Stimulated activated CD8-positive, alpha-beta memory T cell treated with anti-CD3 and anti-CD28 coated beads, Interleukin-7, amount 100 ng/mL, for 4 hours (primary cell): ENCODE measurements at places on chromosomes 13 and 19.

- no peak for DNase-seq
Observed at GRCh38 chr13:51632591-51633362, 48.5 kb downstream of the WDFY2 start.

GRCh38 chr13:111402441-111402840, 82.0 kb downstream of the TEX29 start:
- DNase-seq = no peak

GRCh38 chr13:92103689-92104153, 705.3 kb downstream of the GPC5 start:
- DNase-seq = no peak

- no peak for DNase-seq
Observed at GRCh38 chr19:12967907-12968306, 1.5 kb upstream of the DAND5 start.

- no peak for DNase-seq
Observed at GRCh38 chr19:21321134-21321533, 8.1 kb downstream of the ZNF708 start.

DNA sequence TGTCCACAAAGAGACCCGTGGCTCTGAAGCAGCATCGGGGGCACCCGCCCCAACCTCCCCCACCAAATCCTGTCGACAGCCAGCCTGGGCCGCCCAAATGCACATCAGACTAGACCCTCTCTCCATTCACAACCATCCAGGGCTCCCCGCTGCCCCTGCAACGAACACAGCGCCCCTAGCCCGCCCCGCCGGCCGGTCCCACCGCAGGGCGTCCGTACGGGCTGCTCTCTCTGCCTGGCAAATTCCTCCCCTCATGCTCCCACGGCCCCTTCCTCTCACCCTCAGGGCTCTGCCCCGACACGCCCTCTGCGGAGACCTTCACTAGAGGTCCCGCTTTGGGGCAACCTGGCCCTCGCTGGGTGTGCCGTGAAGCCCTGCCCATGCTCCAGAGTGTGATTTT, 7.1 kb downstream of the TCF3 start:
- no peak for DNase-seq

GRCh38 chr19:937259-937694, 11.4 kb downstream of the ARID3A start:
- DNase-seq = peak; percentile 60

DNA sequence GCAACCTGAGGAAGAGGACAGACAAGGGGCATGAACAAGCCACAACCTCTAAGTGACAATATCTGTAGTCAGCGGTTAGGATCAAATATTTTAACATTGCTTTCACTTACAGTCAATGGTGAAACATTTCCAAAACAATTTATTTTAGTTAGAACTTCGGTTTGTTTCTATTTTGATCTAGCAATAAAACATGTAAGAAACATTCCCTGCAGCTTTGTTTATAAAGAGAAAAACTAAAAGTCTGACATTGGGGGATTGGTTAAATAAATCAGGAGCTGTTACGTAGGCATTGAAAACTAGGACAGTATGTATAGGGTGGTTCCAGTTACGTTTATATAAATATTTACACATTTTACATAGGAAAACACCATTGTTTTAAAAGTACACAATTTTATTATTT, 3.4 kb downstream of the URI1 start:
- DNase-seq = no peak

DNA sequence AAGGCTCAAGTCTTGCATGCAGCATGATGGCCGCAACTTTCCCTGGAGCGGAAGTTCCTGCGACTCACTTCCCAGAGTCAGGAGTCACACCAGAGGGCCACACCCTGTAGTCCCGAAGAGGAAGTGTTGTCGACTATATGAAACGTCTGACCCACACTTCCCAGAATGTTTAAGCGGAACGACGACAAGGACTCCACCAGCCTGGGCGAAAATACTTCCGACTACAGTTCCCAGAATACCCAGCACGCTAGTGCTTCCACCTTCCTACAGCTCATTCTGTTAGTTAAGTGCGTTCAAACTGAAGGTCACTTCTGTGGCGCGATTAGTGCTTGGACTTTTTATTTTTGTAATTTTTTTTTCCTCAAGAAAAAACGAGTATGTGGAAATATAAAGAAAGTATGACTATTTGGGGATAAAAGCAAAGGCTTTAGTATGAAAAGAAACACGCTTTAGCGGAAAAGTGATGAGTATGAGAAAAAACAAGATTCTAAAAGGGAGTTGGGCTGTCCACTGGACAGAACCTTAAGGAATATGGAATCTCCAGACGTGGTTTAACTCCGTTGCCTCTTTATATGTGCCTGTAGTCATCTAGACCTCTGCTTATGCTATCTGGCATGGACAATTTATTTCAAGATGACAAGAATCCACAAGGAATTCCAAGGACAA, 15.5 kb upstream of the ZNF112 start:
- no peak for DNase-seq

GRCh38 chr19:17245535-17245984, at the start of gene NR2F6:
TSS of gene NR2F6 (minus strand) at chr19:17245919. CDS start at chr19:17245220, 699 bp downstream.
- DNase-seq = no peak

DNA sequence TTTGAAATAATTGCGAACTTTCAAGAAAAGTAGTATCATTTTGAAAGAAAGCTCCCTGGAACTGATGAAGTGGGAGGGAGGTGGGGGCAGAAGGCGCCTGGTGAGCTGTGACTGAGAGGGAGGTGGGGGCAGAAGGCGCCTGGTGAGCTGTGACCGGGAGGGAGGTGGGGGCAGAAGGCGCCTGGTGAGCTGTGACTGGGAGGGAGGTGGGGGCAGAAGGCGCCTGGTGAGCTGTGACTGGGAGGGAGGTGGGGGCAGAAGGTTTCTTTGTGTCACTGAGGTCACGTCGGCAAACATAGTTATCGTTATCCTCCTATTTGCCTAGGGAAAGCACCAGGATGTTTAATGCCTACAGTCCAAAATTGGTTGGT, 24.2 kb downstream of the C2CD4C start:
- no peak for DNase-seq

DNA sequence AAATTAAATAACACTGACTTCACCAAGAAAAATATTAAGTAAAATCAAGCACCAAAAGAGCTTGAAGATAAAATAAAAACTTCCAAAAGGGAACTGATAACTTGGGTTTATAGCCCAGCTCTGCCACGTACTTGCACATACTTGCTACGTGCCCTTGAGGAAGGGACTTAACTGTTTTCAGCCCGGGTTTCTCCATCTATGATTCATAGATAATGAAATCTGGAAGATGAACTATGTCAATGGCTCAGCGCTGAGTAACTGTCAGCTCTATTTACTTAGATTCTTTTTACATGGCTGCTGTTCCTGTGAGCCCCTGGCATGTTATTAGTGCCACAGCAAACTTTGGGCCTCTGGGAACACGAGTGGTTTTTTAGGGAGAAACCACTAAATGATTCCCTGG, 9.6 kb upstream of the ZC3H13 start:
- DNase-seq = no peak

DNA sequence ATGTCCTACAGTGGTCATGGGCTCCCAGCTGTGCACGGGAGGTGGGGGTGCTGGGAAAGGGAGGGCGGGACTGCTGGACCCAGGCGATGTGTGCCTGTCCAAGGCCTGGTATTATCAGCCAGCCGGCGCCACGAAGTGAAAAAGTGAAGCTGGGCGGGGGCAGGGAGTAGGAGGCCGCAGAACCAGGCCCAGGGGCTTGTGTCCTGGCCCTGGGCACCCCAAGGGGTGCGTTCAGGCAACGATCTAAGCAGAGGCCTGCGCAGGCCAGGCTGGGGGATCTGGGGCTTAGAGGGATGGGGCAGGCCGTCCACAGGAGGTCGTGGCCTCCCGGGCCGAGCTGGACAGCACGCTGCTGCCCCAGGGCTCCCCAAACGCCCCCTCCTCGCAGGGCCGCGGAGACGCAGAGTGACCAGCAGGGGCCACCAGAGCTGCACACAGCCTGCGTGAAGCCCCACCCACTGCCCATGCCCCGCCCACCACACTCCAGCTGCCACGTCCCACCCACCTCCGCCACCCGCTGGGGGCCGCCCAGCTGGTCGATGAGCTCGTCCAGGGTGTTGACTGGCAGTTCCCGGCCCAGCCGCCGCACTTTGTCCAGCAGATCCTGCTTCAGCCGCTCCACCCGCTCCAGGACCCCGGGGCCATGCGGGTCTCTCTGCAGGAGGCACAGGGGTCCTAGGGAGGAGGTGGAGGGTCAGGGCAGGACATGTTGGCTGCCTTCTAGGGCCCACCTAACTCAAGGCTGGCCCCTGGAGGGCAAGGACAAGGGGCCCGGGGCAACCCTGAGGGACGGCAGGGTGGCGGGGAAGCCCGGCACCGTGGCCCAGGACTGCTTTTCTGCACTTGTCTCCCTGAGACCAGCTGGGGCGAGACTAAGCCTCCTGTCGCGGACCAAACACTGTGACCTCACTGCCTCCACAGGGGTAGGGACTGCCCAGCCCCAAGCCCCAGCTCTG, 9.5 kb downstream of the GPX4 start:
- DNase-seq = peak; percentile 81

GRCh38 chr13:32179708-32180107, 135.5 kb downstream of the ZAR1L start:
- DNase-seq = no peak

DNA sequence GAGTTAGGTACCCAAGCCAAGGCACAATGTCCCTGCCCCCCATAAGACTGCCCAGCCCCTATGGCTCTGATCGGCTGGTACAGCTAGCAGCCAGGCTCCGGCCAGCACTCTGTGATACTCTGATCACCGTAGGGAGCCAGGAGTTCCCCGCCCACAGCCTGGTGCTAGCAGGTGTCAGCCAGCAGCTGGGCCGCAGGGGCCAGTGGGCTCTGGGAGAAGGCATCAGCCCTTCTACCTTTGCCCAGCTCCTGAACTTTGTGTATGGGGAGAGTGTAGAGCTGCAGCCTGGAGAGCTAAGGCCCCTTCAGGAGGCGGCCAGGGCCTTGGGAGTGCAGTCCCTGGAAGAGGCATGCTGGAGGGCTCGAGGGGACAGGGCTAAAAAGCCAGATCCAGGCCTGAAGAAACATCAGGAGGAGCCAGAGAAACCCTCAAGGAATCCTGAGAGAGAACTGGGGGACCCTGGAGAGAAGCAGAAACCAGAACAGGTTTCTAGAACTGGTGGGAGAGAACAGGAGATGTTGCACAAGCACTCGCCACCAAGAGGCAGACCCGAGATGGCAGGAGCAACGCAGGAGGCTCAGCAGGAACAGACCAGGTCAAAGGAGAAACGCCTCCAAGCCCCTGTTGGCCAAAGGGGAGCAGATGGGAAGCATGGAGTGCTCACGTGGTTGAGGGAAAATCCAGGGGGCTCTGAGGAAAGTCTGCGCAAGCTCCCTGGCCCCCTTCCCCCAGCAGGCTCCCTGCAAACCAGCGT, 3.0 kb upstream of the KMT2B start:
- DNase-seq = no peak

- no peak for DNase-seq
Observed at GRCh38 chr19:341386-342127, 3.0 kb downstream of the MIER2 start.

- no peak for DNase-seq
Observed at GRCh38 chr13:92260363-92260762, 861.9 kb downstream of the GPC5 start.

- DNase-seq = no peak
Observed at GRCh38 chr13:100291624-100292023, 202.7 kb downstream of the PCCA start.

DNA sequence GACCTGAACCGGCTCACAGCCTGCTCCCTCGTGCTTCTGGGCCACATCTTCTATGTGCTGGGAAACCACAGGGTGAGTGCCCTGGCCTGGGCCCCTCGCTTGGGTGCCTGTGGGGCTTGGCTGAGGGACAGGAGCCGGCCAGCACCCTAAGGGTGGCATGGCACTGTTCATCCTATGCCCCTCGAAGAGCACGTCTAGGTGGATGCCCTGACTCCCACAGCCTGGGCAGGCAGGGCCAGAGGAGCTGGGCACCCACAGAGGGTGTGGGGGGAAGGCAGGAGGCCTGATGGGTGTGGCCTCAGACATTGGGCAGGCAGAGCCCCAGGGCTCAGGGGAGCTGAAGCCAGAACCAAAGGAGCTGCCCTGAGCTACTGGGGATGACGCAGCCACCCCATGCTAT, 28.7 kb downstream of the MAU2 start:
- DNase-seq = no peak

DNA sequence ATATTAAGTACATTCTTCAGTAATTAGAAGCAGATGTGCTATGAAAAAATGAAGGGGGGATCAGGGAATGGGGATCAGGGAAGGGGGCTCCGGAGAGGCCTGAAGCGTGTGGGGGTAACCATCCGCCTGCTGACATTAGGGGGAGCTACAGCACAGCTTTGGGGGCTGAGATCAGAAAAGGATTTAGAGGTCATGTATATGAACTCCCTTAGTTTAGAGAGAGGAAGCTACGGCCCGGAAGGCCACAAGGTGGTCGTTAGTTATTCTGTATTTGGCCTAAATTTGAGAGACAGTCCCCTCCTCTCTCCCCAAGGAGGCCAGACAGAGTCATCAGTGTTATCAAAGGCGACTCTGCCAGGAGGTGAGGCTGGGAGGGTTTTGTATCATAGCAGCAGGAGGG, 99.0 kb downstream of the TM9SF2 start:
- no peak for DNase-seq

DNA sequence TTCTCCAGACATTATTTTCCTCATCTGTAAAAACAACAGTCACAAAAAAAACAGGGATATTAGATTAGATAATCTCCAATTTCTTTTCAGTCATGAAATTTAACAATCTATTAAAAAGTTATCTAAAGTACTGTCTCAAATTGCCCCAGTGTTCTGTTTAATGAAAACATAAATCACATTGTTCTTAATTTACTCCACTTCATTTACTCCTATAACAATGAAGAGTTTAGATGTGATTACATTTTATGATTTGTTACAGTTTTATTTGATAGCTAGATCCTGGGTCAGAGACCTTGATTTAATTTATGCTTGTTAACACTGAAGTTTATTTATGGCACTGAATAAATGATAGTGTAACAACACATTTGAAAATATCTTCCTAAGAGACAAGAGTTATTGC, 230.2 kb upstream of the TRPC4 start:
- DNase-seq = no peak

DNA sequence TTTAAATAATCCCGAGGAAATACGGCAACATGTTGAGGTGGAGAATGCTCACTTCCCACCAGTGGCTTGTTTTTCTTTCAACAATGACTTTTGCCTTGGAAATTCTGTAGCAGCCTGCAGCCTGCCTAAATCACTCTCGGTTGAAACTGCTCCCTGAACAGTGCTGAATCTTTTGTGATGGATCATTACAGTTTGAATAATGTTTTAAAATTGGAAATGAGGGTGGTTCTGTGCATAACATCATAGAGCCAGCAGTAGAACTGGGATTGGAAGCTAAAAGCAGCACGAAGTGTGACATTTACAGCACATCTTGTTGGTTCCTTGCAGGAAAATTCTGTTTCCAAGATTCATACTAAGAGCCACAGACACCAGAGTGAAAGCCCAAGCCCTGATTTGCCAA, 74.1 kb upstream of the GPR12 start:
- DNase-seq = no peak

- DNase-seq = no peak
Observed at GRCh38 chr13:20185366-20186056, 7.2 kb downstream of the GJB2 start.

DNA sequence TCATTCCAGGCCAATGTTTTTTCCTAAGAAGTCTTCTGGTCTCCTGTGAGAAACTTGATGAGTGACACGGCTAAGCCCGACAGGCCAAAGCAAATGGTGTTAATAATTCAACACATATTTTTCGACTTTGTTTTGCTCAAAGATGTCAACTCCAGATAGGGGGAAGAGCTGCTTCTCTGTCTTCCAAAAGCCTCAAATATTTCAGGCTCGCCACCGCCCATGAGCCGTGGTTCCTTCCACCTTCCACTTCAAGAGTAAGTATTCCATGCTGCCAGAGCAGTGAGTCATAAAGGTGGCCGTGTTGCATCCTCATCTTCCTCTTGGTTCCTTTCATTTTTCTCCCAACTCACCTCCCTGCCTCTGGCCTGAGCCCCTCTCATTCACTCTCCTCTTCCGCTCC, 272.6 kb downstream of the EFNB2 start:
- no peak for DNase-seq
